ENCODE measurements at places on chromosomes 4 and X.

DNA sequence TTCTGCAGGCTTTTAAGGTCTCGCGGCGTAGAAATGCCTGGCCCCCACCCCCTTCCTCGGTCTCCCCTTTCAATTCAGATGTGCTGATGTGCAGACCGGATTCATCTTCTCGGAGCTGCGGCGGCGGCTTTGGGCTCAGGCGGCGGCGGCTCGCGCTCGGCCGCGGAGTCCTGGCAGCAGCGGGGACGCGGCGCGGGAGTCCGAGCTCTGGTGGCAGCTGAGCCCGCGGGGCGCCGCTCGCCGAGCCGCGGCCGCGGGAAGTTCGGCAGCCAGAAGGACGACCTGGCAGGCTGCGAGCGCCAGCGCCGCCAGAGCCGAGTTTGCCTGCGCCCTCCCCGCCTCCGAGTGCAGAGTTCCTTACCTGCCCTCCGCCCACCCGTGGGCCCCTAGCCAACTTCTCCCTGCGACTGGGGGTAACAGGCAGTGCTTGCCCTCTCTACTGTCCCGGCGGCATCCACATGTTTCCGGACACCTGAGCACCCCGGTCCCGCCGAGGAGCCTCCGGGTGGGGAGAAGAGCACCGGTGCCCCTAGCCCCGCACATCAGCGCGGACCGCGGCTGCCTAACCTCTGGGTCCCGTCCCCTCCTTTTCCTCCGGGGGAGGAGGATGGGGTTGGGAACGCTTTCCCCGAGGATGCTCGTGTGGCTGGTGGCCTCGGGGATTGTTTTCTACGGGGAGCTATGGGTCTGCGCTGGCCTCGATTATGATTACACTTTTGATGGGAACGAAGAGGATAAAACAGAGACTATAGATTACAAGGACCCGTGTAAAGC is 448 bp downstream of the TLL1 start:
- DNase-seq, result no peak

DNA sequence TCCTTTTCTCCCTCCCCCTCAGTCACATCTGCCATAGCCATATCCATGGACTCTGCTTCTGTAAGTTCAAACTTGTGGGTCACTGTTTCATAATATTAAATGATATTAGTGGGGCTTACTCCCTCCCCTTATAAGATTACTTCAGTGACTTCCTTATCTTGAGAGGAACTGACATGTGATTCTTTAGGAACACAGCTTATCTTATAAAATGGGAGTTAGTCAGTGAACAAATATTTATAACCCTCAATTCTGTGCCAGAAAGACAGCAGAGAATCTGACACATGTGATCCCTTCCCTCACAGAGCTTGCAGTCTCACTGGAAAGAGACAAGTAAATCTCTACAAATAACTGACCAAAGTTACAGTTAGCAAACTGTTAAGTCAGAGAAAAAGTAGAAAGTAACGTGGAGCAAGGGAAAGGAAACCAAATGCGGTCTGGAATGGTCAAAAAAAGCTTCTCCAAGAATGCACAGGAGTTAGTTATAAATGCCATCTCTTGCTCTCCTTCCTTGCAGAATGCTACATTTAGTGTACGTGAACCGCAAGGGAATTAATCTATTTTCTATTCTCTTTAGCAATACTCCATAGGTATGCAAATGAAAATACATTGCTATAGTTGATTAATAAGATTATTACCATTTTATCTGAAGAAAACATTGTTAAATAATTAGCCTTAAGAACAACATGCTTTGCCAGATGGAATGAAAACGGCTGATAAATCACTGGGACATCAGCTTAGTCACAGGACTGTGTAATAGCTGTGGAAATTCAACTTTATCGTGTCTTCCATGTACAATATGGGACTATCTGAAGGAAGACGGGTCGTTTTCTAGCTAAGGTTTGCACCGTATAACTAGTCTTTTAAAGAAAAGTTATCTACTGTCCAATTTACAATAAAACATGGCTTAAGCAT is 29.0 kb downstream of the SGMS2 start:
- no peak for DNase-seq

GRCh38 chr4:39341075-39341725 is 25.0 kb downstream of the RFC1 start:
- DNase-seq, result no peak

- DNase-seq, result no peak
Observed at GRCh38 chr4:118799231-118799942, 36.5 kb downstream of the SEC24D start.

DNA sequence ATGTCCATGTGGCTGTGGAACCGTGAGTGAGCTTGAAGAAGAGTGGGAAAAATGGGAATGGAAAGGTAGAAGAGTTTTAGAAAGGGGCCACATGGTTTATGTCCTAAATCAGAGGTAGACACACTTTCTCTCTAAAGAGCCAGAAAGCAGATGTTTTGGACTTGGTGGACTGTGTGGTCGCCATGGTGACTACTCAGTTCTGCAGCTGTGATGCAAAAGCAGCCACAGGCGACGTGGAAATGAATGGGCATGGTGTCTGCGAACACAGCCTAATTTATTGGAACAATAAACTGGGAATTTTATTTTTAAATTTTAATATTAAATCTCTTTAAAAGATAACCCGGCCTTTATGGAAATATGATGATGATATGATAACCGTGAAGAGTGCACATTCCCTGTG is 386.0 kb upstream of the FAT1 start:
- DNase-seq, result no peak

DNA sequence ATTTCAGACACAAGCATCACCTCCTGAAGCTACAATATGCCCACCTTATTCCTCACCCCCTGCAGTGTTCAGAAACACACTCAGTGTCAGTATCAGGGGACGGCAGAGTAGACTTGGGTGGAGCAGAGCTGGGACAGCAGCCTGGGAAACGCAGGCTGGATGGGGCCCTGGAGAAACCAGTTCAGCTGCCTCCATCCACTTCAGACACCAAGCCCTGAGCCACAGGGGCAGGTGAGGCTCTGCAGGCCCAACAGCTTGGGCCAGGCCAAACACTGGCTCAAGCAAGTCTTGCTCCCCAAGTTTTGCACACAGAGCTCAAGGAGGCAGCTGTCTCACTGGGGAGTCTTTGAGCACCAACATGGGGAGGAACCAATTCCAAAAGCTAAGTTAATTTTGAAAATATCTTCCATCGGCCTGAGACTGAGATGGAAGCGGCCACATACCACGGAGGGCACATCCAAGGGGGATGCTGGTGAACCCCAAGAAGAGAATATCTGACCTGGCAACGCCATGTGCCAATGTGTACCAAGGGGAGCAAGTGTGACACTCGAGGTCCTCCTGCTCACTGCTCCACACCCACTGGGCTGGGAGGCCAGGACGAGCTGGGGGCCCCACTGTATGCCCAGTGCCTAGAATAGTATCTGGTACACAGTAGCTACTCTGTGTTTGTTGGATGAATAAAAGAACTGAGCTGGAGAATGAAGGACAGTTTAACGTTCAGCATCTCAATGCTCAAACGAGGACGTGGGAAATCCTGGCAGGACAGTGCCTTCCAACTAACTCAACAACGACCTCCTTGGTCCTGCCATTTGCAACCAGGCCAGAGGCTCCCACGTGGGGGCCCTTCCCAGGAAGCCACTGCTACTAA is 45.6 kb downstream of the PPP2R2C start:
- DNase-seq, result no peak

DNA sequence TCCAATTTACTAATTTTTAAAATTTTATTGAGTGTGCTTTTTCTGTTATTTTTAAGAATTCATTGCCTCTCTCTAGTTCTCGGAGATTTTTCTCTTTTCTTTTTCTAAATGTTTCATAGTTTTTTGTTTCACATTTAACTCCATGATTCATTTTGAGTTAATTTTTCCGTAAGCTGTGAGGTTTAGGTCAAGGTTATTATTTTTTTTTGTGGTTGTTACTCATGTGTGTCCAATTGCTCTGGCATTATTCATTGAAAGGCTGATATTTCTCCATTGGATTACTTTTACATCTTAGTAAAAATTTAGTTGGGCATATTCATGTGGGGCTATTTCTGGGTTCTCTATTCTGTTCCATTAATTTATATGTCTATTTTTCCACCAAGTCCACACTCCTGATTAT is 220.8 kb downstream of the MID1IP1 start:
- no peak for DNase-seq

DNA sequence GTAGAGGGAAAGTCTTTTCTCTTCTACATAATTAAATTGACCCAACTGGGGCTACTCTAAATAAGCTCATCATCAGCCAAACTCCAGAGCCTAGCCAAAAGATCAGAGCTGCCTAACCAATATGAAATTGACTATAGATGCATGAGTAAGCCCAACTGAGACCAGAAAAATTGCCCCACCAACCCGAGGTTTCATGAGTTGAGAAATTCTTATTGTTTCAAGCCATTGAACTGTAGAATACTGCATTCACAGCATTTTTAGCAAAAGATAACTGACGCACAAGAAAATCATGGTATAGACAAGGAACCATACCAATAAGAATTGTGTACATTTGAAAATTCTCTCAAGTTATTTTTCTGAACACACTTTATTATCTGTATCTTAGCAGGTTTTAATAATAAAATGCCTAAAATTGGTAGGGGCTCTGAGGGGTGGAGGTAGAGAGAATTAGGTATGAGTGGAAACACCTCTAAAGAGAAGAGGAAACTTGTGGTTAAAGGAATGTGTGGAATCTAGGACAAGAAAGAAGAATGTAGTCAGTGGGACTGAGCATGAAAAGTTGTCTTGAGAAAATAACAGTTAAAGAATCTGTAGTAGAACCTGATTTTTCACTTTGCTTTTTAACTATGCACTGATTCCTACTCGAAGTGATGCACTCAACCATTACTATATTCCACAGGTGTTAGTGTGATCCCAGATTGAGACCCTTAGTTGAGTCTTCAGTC is 200.9 kb upstream of the PPP1R2C start:
- DNase-seq, result no peak

- DNase-seq, result no peak
Observed at GRCh38 chrX:84415140-84415539, 87.1 kb downstream of the HDX start.

- DNase-seq, result no peak
Observed at GRCh38 chr4:176052744-176053143, 12.9 kb upstream of the WDR17 start.

DNA sequence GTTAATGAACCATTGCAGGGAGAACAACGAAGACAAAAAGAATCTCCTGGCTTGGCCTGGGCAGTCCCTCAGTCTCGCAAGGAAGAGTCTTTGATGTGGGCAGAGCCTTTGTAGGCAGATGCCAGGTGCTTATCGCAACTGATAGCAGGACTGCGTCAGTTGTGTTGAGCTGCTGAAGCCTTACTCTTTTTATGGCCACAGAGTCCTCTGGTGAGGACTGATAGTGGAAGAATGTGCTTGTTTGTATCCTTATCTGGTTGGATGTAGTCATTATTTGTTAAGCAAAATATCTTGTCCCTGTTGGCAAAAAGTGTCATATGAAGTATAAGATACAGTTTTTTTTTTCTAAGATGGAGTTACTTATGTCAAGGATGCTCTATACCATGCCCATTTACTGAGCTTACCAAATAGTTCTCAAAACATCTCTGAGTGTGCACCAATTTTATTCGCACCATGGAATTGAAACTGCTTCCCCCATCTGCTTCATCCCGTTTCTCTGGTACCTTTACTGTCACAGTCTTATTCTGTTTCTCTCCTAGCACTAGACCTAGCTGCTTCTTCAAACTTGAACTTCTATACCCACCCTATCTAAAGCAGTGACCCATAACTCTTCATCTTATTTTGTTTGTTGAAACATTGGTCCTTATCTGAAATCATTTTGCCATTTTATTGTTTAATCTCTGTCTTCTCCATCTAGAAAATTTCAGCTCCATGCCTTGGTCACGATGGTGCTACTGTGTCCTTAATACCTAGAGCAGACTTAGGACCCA is 47.0 kb upstream of the SPRY1 start:
- DNase-seq, result no peak

- DNase-seq, result no peak
Observed at GRCh38 chr4:95898226-95898625, 58.3 kb downstream of the PDHA2 start.

DNA sequence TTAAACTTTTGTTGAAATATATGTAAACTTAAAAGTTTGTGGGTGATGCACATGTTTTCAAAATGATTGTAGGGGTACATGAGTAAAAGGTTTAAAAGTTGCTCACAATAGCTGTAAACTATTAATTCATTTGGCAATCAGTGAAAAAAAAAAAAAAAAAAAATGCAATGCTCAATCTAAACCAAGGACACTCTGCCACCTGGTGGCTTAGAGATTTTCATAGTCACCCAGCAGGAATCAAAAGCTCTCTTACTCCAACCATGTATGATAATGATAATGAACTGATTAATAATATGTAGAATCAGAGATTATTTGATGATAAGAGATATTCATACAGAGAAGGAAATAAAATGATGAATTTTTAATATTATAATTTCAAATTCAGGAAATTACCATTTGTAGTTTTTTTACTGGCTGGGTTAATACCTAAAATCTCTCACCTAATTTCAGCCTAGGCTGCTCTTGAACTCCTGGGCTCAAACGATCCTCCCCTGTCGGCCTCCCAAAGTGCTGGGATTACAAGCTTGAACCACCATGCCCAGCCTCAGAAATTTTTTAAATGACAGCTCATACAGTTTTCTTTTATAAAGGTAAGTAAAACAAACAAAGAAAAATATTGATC is 46.9 kb upstream of the SLC25A4 start:
- DNase-seq, result no peak

DNA sequence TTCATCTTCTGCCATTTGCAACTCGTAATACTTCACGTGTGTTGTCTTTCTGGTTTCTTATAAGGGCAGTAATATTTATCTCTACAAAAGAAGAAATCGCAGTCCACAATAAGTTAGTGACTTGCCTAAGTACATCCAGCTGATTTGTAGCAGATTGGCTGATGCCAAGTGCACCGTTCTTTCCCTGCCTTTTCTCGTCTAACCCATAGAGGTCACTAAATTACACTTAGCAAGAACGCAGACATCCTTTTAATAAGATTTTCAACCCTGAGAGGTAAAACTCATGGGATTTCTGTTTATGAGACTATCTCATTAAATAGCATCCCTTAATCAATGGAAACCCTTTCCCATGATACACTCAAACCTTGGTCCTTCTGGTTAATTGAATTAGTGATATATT is 408.6 kb upstream of the ACTRT1 start:
- DNase-seq, result no peak

GRCh38 chr4:60743654-60744053 is 456.5 kb upstream of the ADGRL3 start:
- no peak for DNase-seq

DNA sequence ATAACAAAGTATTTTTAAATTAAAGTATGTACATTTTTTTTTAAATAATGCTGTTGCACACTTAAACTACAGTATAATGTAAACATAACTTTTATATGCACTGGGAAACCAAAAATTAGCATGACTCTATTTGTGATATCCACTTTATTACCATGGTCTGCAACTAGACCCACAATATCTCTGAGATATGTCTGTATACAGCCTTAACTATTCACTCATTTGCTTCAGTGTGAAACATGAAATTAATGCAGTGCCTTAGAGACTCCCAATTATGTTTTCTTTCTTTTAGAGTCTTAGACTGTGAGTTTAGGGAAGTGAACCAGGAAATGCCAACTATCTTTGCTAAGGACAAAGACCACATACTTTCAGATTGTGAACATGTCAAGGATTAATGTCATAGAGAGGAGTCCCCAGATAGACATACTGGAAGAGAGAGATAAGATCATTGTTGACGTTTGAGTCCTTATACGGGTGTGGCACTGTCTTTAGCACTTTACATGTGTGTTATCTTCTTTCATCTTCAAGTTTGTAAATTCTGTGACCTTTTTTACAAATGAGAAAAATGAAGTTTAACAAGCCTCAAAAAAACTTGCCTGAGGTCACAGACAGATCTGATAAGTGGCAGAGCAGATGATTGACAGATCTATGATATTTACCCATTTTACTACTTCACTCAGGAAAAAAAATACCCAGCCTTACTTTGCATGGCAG is 23.2 kb downstream of the CXorf58 start:
- no peak for DNase-seq

- DNase-seq, result no peak
Observed at GRCh38 chr4:56817840-56818491, 3.5 kb downstream of the SPINK2 start.
